A549 (cell line): ENCODE measurements at places on chromosomes 1 and 21. TPM values are rescaled to one million over a fixed set of nuclear protein-coding genes. Genes with fewer than 3 reads are reported as not detected.

DNA sequence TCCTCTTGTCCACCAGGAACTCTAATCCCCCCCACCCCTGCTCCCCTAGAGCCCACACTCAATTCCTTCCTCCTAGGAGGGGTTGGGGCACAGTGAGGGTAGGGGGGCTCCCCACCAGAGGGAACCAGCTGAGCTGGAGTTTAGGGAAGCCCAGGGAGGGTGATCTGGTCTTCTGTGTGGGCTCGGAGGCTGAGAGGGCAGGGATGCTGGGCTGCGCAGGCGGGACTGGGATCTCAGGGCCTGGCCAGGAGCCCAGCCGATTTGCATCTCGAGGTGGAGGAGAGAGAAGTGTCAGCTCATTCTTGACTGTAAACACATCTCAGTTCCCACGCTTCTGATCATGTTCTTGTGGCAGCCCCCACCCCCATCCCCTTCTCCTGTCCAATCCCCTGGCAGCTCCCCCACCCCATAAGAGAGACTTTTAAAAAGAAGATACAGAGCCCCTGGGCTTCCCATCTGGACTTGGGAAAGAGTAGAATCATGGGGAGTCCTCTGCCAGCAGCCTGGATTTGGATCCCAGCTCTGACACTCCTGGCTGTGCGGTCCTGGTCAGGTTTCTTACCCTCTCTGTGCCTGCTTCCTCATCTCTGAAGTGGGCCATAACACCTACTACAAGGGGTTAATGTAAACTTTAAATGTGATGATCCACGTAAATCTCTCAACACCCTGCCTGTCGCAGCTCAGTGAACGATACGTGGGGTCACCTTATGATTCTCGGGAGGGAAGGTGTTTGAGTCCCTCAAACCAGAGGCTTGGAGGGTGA lies 6.6 kb downstream of the PEAR1 start:
- no peak for DNase-seq

RNU1-1 gene
- 6.5 to 8.5 TPM (median 6.6 TPM) in 3 replicates for polyA plus RNA-seq

- DNase-seq, result no peak
These were observed 9.6 kb upstream of the GUCA2A start for GRCh38 chr1:42173961-42174735.

PDE4B gene
- polyA plus RNA-seq, result 15.5 to 20.2 TPM (median 19.8 TPM) in 3 replicates

GUCA2B gene
- 0.17 TPM in 1 of 3 replicates, not detected in the others for polyA plus RNA-seq

DNA sequence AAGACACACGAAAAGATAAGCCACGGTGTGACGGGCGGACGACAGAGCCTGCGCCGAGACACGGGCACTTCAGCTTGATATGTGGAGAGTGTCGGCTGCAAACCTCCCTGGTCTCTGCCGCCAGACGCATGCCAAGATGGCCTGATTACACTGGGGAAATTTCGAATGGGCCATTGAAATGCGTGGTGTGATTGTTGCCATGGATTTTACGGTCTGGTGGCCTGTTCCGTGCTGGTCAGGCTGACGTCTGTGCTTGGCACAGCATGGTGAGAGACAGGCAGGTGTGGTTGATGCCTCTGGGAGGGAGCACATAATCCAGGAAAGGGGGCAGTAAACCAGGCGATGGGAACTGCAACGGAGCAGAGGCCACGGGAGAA lies 105.6 kb upstream of the TMPRSS2 start:
- no peak for DNase-seq

GRCh38 chr1:192439373-192440025 lies 122.7 kb downstream of the RGS21 start:
- DNase-seq, result peak; percentile 58

IFI44 gene
- polyA plus RNA-seq, result 0.17 to 0.46 TPM (median 0.44 TPM) in 3 replicates

MYBPH gene
- not detected in 3 replicates for polyA plus RNA-seq

IFI16 gene
- 1.2 to 2.0 TPM (median 1.5 TPM) in 3 replicates for polyA plus RNA-seq

DNA sequence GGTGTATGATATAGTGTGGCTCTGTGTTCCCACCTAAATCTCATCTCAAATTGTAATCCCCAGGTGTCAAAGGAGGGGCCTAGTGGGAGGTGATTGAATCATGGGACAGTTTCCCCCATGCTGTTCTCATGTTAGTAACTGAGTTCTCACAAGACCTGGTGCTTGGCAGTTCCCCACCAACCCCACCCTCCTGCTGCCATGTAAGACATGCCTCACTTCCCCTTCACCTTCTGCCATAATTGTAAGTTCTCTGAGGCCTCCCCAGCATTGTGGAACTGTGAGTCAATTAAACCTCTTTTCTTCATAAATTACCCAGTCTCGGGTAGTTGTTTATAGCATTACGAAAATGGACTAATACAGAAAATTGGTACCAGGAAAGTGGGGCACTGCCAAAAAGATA lies 1705.3 kb downstream of the NCAM2 start:
- no peak for DNase-seq

- DNase-seq, result no peak
These were observed 420.6 kb upstream of the DAB1 start for GRCh38 chr1:57844382-57844980.

DNA sequence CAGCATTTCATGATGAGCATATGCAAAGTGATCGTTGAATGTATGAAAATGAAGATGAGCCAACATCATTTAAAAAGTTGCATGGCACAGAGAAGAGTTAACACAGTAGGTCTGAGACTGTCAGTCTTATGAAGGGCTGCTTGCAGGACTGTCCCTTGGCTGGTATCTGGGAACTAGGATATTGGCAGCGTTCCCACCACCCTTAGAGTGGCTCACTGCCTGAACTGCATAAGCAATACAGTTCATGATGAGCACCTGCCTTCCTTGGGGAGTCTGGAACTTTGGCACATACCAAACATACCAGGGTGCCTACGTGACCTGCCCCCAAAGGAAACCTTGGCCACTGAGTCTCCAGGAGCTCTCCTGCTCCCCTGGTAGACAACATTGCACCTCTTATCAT lies 161.8 kb downstream of the DSCAM start:
- DNase-seq, result no peak

IFI44L gene
- 0.04 to 0.11 TPM (median 0.05 TPM) in 3 replicates for polyA plus RNA-seq

- DNase-seq, result no peak
These were observed 48.2 kb downstream of the DDX20 start for GRCh38 chr1:111803951-111804350.

MCOLN2 gene
- polyA plus RNA-seq, result 2.0 to 3.1 TPM (median 2.5 TPM) in 3 replicates

DNA sequence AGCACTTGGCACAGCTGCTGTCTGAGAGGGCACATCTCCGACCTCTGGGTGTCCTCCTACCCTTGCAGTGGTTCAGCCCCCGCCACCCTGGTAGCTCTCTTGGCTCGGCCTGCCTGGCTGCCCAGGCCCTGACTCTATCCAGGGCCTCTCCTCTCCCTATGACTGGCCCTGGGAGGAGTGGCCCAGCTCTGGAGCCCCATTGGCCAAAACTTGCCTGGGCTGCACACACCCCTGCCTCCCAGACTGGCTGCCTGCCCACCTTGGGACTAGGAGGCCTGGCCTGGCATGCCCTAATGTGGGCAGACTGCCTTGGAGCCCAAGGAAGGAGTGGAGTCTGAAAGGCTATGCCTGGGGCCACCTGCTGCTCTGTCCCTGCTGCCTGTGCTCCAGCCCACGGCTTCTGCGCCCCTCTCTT lies 33.6 kb downstream of the ACOT11 start:
- peak; percentile 11 for DNase-seq

GRCh38 chr1:231106347-231106746 lies 55.5 kb upstream of the TRIM67 start:
- no peak for DNase-seq

- DNase-seq, result no peak
These were observed 12.4 kb downstream of the ASAP3 start for GRCh38 chr1:23471473-23472075.

DNA sequence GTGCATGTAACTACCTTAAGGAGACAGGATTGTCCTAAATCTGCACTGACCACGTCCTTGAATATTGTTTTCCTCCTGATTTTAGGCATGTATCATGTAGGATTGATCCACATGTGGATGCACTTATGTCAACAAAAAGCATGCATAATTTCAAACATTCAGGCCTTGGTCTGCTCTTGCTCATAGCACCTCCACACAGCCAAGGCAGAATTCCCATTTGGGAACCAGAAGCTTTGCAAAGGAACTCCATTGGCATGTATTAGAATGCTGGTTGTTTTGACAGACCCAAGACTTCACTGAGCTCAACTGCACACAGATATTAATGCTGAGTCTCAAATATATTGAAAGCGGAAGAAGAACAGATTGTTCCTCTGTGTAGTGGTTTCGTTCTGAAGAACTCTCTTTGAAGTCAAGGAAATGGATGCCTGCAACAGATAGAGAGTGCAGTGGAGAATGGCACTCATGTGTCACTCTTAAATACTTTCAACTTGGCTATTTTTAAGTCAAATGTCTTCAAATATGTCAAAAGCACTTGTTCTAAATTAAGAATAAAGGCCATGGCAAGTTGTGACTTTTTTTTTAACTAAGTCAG lies 387.6 kb downstream of the LTN1 start:
- DNase-seq, result no peak
